Glutamatergic neuron (in vitro differentiated cells): ENCODE measurements at places on chromosomes 5 and 9.

- DNase-seq = no peak
Measured at GRCh38 chr9:112663681-112664080, 54.2 kb downstream of the INIP start.

GRCh38 chr9:91422758-91423711, 597 bp downstream of the NFIL3 start:
- peak; percentile 70 for DNase-seq

- DNase-seq = peak; percentile 45
Measured at GRCh38 chr9:38284039-38284575, 108.4 kb upstream of the ALDH1B1 start.

DNA sequence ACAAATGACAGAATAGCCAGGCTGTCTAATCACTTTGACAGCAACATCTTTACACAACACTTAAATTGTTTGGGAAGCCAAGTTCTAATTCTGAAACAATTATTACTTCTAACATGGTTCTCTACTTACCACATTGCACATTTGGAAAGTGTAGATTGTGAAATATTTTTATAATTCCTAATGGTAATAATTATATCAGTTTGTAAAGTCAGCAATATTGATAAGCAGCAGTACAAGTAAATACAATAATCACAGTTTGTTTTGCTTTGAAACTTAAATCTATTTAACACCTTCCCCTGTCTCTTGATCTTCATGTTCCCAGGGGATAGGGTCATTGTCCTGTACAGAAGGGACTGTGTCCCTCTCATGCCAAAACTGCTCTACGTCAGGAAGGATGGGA, 1.4 kb downstream of the GPR151 start:
- DNase-seq = no peak

DNA sequence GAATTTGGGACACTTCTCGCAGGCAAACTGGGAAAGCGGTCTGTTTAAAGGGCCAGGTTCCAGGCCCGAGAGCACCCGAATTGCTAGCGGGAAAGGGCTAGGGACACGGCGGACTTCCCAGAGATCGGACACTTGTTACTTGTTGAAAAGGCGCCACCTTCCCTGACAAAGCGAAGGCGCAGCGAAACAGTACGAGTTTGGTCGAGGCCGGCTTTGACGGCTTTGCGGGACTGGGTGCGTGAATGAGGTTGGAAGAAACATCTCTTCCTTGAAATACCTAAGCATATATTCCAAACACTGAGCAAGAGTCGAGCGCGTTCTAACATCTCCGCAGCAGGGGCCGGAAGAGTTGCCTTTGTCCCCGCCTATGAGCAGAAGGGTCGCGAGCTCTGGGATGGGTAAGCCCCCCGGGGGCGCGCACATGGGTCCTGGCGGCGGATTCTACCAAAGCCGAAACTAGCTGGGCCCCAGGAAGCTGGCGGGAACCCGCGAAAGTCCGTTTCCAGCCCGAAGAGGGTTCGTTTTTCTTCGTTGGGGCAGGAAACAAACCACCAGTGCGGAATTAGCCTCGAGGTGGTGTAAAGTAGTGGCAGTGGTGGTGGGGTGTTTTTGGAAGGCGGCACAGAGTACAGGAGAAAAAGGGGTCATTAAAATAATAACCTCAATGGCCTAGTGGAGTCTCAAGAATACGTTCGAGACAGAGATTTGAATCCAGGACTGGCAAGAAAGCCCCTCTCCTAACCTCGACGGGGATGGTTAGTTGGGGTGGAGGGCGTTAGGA, 1.5 kb downstream of the GDNF start:
- peak; percentile 39 for DNase-seq
